GF-D8 (cell line): ENCODE measurements at places on chromosomes 13 and 19.

DNA sequence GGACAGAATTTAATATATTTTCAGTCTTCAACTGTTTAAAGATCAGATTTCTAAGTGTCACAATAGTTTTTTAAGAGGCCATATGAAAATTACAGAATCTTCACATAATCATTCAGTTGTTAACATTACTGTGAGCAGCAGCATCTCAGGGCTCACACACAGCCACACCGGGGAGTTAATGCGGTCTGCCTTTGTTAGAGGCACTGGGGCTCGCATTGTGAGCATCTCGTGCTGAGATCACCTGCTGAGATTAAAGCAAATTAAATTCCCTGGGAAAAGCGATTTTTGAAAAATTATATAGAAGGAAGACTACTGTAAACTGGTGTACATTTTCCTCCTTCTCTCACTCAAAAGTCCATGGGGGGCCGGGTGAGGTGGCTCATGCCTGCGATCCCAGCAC is 16.6 kb downstream of the GPR12 start:
- DNase-seq: no peak

GRCh38 chr19:6803036-6803404 is 30.5 kb downstream of the VAV1 start:
- no peak for DNase-seq

GRCh38 chr13:19861762-19862161 is 1.7 kb downstream of the ZMYM5 start:
- DNase-seq: no peak

DNA sequence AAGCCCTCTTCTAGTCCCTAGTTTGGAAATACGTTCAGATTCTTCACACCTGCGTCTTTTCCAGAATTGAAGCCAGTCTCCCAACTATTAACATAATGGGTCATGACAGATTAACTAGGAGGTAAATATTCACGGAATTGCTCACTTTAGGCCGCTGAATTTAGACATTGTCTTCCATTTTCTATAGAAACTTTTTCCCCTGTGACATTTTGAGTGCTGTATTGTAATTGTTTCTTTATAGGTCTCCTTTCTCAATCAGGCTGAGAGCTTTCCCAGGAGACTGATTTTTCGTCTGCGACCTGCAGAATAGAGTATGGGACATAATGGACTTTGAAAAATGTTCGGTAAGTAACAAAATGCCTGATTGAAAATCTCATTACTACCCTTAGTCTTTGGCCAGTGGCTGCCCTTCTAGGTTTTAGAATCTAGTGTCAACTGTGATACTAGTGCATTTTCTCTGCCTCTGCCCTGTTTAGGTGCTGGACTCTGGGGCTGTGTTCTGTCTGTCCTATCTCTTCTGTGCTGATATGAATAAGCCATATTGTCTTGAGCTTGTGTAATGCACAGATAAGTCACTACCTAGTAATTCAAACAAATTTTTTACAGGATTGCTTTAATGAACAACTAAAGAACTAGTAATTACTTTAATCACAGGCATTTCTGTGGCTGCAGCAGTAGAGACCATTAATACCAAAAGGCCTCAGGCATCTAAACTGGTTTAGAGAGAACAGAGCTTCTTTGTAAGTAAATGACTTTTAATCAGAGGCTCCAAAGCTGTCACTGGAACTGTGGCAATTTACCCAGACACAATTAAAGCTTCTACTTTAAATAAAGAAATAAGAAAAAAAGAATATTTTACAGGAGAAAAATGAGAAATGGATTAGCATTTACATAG is 122.4 kb upstream of the FREM2 start:
- no peak for DNase-seq

DNA sequence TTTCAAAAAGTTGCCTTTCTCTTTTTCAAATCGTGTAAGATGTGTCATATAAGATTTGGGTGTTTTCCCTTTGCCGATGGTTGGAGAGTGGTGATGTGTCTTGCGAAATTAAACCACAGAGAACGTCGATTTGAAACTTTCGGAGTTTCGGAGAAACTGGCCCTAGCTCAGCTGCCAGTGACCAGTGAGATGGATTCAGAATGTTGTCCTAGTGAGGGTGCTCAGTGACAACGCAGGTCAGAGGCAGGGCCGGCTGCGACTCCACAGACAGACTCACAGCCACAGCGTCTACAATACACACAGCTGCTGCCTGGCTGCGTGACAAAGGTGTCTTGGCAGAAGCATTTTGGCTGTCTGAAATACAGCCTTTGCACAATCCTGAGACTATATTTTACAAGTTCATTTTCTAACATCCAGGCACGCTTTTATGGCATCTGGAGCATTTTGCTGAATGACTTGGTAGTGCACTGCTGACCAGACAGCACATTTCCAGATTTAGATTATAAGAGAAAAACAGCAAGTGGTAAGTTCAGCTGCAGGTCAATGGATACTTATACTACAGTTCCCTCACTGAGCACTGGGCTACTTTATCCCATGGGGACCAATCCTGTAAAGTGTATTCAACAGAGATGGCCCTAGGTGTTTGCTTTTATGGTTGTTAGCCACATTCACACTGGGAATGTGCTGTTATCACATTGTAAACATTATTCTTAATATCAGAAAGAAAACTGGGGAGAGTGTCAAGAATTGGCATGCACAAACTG is 207.5 kb downstream of the KCNRG start:
- no peak for DNase-seq

DNA sequence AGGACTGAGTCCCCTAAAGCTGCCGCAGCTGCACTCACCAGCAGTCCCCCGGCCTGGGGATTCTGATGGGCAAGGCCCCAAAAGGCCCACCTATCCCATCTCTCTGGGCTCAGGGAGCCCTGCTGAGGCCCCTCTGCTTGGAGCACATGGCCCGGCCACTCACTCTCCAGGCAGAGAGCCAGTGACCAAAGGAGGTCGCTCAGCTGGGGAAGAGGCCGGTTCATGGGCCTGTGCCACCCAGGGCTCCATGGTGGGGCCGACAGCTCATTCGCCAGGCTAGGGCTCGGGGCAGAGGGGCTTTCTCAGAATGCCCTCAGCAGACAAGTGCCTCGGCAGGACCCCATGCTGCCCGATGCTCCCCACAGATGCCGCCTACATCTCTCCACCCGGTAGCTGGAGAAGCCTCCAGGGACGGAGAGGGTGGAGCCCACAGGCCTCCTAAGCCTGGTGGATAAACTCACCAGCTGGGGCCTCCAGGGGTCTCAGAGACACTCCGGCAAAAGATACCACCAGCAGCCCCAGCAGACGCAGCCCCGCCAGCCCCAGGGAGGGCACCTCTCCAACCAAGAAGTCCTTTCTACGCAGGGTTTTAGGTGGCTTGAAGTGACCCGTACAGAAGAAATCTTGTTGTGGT is 54.4 kb downstream of the MLLT1 start:
- DNase-seq: no peak

DNA sequence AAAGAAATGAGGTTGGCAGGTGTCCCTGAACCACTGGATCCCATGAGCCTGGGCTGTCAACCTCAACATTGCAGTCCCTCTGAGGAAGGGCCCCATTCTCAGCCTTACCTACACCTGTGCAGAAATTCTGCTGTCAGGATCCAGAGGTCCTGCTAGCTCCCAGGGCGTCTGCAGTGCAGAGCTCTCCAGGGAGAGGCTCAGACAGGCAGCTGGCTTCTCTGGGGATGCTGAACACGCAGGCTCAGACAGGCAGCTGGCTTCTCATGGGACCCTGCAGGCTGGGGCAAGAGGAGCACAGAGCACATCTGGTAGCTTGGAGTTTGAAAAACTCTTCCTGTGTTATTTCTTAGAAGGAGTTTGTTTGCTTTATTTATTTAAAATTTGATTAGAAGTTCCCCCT is 50.9 kb downstream of the TMEM255B start:
- DNase-seq: no peak

DNA sequence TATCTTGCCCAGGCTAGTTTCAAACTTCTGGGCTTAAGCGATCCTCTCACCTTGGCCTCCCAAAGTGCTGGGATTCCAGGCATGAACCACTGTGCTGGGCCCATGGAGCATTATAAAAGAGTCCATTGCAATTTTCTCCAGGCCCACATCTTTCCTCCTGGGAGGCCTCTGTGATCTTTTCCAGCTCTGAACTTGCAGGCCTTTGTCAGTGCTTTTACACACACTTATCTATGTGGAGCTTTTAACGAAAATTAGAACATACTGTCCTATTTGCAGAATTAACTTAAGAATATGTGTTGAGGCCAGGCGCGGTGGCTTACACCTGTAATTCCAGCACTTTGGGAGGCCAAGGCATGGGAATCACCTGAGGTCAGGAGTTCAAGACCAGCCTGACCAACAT is 23.9 kb downstream of the TDRD12 start:
- DNase-seq: no peak

GRCh38 chr13:19587635-19588300 is 26.4 kb upstream of the TPTE2 start:
- peak; percentile 73 for DNase-seq

DNA sequence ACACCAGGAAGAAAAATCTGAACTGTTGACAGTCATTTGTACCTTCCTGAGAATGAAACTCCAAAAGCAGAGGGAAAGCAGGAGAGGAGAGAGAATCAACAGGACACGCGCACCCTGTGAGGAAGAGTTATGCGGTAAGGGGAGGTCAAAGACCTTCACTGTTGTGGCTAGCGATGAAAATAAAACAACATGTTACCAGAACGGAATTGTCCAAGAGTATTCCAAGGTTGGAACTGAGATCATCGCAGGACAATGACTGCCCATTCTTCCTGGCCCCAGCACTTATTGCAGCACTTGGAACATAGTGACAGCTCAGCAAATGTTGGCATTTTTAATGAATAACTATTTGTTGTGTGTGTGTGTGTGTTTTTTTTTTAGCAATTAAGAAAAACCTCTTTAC is 176.0 kb upstream of the TSC22D1 start:
- DNase-seq: no peak

- no peak for DNase-seq
These were observed 5.8 kb upstream of the DNM2 start for GRCh38 chr19:10712045-10712444.

- DNase-seq: no peak
These were observed 4.6 kb upstream of the PRKCG start for GRCh38 chr19:53877361-53877766.

DNA sequence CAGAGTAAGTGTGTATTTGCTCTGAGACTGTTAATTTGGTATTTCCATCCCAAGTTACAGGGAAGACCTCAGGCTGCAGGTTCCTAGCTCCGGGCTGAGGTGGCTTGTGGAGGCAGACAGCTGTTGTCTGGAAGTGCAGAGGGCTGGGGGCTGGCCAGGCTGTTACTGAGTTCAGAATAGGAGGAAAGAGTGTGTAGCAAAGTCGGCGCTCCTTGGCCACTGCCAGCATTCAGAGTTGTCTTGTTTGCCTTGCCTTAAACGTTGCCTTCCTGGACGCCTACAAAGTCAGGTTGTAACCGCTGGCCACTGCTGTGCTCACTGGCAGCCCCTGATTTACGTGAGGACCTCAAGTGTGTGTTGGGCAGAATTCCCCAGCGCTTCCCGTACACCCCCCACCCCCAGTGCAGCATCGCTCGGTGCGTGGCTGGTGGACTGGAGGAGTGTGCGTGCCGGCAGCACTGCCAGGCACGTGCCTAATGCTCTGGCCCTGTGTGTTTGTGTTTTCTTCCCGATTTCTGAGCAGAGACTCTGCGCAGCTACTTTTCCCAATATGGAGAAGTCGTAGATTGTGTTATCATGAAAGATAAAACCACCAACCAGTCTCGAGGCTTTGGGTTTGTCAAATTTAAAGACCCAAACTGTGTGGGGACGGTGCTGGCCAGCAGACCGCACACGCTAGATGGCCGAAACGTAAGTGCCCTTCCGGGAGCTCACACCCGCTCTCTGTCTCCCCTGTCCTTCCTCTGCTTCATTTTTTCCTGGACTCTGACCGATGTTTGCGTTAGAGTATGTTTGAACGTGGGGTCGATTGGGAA is 10.5 kb downstream of the DAZAP1 start:
- no peak for DNase-seq

DNA sequence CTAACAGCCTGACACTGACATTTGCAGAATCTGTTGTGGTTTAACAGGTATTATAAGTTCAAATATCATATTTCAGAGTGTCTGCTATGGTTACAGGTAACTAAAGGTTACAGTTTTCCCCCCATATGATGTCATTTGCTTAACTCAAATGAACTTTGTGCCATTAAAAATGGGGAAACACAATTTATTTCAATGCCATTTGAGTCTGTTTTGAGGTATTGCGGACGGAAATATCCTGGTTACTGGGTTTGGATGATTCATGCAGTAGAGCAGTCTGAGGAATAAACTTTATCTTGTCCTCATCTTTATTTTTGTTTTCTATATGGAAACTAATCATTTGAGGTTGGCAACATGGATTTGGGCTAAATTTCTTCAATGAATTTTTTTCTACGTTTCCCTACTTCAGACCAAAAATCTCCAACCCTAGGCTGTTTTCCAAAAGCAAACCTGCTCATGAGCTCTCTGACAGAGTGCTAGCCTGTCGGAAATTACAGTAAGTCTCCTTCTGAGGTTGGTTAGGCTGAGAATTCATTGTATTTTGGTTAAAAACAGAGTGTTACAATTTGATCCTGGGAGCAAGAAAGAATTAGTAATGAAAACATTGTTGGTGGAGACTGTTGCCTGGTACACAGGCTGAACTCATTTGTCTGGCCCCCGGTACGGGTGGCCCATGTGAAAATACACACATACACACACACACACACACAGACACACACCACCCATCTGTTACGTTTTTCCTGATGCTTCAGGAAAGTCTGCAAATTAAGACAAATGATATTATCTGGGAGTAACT is 66.1 kb downstream of the AKAP11 start:
- no peak for DNase-seq

DNA sequence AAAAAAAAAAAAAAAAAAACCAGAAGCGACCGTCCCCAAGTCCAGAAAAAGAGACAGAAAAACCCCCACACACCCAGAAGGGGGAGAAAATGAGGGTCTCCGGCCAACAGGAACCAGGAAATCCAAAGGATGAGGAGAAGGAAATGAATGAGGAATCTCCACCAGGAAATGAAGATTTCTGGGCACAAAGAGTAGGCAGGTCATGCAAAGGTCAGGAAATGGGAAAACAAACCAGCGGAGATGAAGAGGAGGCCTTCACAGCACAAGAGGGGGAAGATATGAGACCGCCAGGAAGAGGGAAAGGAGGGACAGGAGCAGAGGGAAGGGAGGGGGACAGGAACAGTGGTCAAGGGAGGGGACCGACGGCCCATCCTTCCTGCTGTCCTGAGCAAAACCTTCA is 5.8 kb downstream of the TEAD2 start:
- no peak for DNase-seq

GRCh38 chr19:46515879-46516350 is 20.2 kb upstream of the PNMA8B start:
- DNase-seq: no peak

DNA sequence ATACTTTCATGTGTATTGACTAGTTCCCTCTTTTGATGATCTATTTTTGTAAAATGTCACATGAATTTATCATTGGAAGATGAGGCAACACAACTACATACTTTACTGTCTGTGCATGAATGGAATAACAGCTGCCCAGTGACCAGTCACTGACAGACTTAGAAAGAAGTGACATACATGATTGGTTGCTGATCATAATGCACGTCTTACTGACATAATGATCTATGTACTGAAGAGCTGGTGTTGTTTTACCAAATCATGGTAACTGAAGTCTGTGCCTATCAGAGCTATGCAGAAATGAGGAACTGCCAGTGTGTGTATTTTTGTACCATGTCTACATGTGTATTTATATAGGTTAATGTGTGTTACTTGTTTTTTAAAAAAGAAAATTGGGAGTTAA is 26.5 kb downstream of the GPR18 start:
- peak; percentile 50 for DNase-seq

GRCh38 chr13:96796091-96796633 is 198.1 kb downstream of the OXGR1 start:
- no peak for DNase-seq
